ENCODE measurements at places on chromosomes 1 and 21. TPM values are rescaled to one million over a fixed set of nuclear protein-coding genes. Genes with fewer than 3 reads are reported as not detected.

Gene NCAM2
- 4.4 TPM for total RNA-seq

Gene EDN2
- total RNA-seq = not detected

Gene AMY2A
- total RNA-seq = 0.56 TPM

Gene SOAT1
- total RNA-seq = 5.6 TPM

Gene SLAMF6
- 0.10 TPM for total RNA-seq

Gene ARHGAP30
- total RNA-seq = 2.3 TPM

Gene RGS8
- total RNA-seq = 0.10 TPM

Gene L1TD1
- total RNA-seq = not detected

Gene AIRE
- total RNA-seq = not detected

Gene PRPF38B
- total RNA-seq = 12.7 TPM

Gene HCN3
- 1.5 TPM for total RNA-seq

Gene MYOC
- total RNA-seq = 7.5 TPM

Gene C1QC
- total RNA-seq = 15.9 TPM

Gene HECTD3
- 17.8 TPM for total RNA-seq

Gene GJA4
- total RNA-seq = 25.3 TPM

Gene C1orf94
- total RNA-seq = not detected

Gene GNB1
- total RNA-seq = 228 TPM

Gene SPRR1B
- not detected for total RNA-seq

Gene C1QTNF12
- 0.90 TPM for total RNA-seq

Gene CELA3B
- not detected for total RNA-seq

Gene F5
- 31.4 TPM for total RNA-seq

- DNase-seq = no peak
- H3K4me1 ChIP-seq = peaks cover 81% of the 10 kb centered on the region
- H3K27ac ChIP-seq = no peak overlapping the region
- no peaks in the 10 kb centered on the region for H3K27me3 ChIP-seq
- no peak overlapping the region for H3K4me3 ChIP-seq
- no peaks in the 10 kb centered on the region for H3K36me3 ChIP-seq
Measured at GRCh38 chr1:8667869-8668594, 149.4 kb downstream of the RERE start.

- H3K36me3 ChIP-seq = peaks cover 3% of the 10 kb centered on the region
- DNase-seq = no peak
- no peaks in the 10 kb centered on the region for H3K4me1 ChIP-seq
- H3K27ac ChIP-seq = no peak overlapping the region
- no peak overlapping the region for H3K4me3 ChIP-seq
Measured at GRCh38 chr1:219257751-219258150, 84.1 kb downstream of the LYPLAL1 start.

DNA sequence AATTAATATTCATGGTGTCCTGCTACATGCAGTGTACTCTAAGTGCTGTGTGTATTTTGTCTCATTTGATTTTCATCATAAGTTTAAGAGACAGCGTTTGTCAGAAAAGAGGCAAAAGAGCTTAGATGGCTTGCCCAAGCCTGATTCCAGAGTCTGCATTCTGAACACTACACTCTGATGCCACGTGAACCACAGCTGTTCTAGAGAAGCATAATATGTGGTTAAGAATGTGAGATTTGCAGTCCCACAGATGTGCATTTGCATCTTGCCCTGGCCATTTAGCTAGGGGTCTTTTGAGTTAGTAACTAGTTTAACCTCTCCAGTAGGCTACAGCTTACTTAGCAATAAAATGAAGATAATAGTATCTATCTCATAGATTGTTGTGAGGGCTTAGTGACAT is 9.2 kb upstream of the GADD45A start:
- H3K4me3 ChIP-seq = no peak overlapping the region
- no peaks in the 10 kb centered on the region for H3K36me3 ChIP-seq
- H3K27ac ChIP-seq = no peak overlapping the region
- no peaks in the 10 kb centered on the region for H3K27me3 ChIP-seq
- DNase-seq = no peak

GRCh38 chr1:38584448-38585355 is 274.9 kb downstream of the RRAGC start:
- H3K27ac ChIP-seq = no peak overlapping the region
- no peaks in the 10 kb centered on the region for H3K36me3 ChIP-seq
- H3K4me1 ChIP-seq = no peaks in the 10 kb centered on the region
- no peak overlapping the region for H3K4me3 ChIP-seq

GRCh38 chr1:60114745-60115318 is 41.3 kb upstream of the C1orf87 start:
- H3K36me3 ChIP-seq = no peaks in the 10 kb centered on the region
- no peaks in the 10 kb centered on the region for H3K4me1 ChIP-seq
- no peak overlapping the region for H3K27ac ChIP-seq
- H3K4me3 ChIP-seq = no peak overlapping the region

DNA sequence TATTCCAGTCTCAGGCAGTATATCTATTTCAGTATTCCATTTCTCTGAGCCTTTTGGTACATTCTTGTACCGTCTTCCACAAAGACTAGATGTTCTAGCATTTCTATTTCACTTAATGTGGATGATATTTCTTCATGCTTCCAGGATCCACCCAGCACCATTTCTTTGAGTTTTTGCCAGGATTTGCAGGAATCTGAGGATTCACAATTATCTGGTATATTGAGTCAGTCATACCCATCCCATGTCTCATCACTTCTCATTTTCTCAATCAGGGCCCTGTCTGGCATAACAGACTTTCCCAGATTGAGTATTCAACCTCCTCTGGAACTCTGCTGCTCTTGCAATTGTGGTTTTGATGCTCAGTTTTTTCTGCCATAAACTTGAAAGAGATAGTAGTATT is 20.9 kb upstream of the COL11A1 start:
- H3K27ac ChIP-seq = no peak overlapping the region
- DNase-seq = no peak
- no peaks in the 10 kb centered on the region for H3K36me3 ChIP-seq
- no peaks in the 10 kb centered on the region for H3K4me1 ChIP-seq
- no peak overlapping the region for H3K4me3 ChIP-seq

GRCh38 chr1:223770621-223771315 is 58.4 kb downstream of the CAPN2 start:
- peaks cover 11% of the 10 kb centered on the region for H3K4me1 ChIP-seq
- no peak for DNase-seq
- H3K4me3 ChIP-seq = no peak overlapping the region
- no peaks in the 10 kb centered on the region for H3K36me3 ChIP-seq

DNA sequence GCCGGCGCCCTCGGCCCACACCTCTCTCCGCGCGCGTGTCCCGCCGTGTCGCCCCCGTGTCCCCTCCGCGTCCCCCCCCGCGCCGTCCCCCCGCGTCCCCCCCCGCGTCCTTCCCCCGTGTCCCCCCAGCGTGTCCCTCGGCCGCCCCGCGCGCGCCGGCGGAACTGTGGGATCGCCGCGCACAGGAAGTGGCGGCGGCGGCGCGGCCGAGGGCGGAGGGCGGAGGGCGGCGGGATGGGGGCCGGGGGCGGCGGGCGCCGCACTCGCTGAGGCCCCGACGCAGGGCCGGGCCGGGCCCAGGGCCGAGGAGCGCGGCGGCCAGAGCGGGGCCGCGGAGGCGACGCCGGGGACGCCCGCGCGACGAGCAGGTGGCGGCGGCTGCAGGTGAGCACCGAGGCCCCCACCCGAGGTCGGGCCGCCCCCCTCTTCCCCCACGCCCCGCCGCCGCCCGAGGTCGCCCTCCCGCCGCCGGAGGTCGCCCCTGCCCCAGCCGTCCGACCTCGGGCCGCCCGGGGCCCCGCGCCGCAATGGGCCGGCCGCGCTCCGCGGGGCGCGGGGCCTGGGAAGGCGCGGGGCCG is at the start of gene AGPAT3:
TSS of gene AGPAT3 (plus strand) at position 262 of the 578 bp plus-strand sequence. CDS start 94,459 bp downstream, outside the sequence.
- peaks cover 14% of the 10 kb centered on the region for H3K36me3 ChIP-seq
- peaks cover 52% of the 10 kb centered on the region for H3K4me1 ChIP-seq
- H3K27ac ChIP-seq = peak within 1 kb of the TSS; percentile 92
- peak within 1 kb of the TSS; percentile 83 for H3K4me3 ChIP-seq
- DNase-seq = peak; percentile 45
- no peaks in the 10 kb centered on the region for H3K27me3 ChIP-seq

- H3K27ac ChIP-seq = no peak overlapping the region
- no peaks in the 10 kb centered on the region for H3K36me3 ChIP-seq
- DNase-seq = peak; percentile 65
- no peaks in the 10 kb centered on the region for H3K27me3 ChIP-seq
- peaks cover 8% of the 10 kb centered on the region for H3K4me1 ChIP-seq
- no peak overlapping the region for H3K4me3 ChIP-seq
Measured at GRCh38 chr1:3410142-3410925, 44.1 kb upstream of the ARHGEF16 start.

GRCh38 chr1:177137814-177138213 is 26.7 kb downstream of the ASTN1 start:
- no peak overlapping the region for H3K4me3 ChIP-seq
- no peak for DNase-seq
- no peaks in the 10 kb centered on the region for H3K36me3 ChIP-seq
- H3K4me1 ChIP-seq = no peaks in the 10 kb centered on the region
- no peaks in the 10 kb centered on the region for H3K27me3 ChIP-seq

DNA sequence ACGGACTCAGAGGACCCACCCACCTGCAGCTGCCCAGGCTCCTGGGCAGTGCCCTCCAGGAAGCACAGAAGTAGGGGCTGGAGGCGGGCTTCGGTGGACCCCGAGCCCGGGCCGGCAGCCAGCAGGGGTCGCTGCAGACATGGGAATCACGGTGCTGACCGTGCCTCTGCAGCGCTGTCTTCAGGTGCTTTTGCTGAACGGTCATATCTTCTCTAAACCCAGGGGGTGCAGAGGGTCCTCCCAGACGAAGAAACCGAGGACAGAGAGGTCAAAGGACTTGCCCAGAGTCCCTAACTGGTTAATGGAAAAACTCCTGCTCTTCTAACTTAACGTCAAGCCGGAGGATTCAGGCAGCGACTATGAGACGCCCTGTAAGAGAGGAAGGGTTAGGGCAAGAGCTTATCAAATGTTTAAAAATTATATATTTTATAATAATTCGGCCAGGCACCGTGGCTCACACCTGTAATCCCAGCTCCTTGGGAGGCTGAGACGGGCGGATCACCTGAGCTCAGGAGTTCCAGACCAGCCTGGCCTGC is 21.5 kb upstream of the LEFTY2 start:
- H3K4me3 ChIP-seq = no peak overlapping the region
- DNase-seq = peak; percentile 25
- no peaks in the 10 kb centered on the region for H3K36me3 ChIP-seq
- no peak overlapping the region for H3K27ac ChIP-seq
- H3K4me1 ChIP-seq = peaks cover 7% of the 10 kb centered on the region

- H3K36me3 ChIP-seq = peaks cover 85% of the 10 kb centered on the region
- H3K27ac ChIP-seq = no peak overlapping the region
- no peaks in the 10 kb centered on the region for H3K27me3 ChIP-seq
- H3K4me1 ChIP-seq = peaks cover 7% of the 10 kb centered on the region
- peak; percentile 81 for DNase-seq
- H3K4me3 ChIP-seq = no peak overlapping the region
Measured at GRCh38 chr1:41003640-41004220, 17.8 kb downstream of the SLFNL1 start.

GRCh38 chr1:151992303-151993083 is 1.2 kb downstream of the S100A10 start:
- H3K27me3 ChIP-seq = no peaks in the 10 kb centered on the region
- no peaks in the 10 kb centered on the region for H3K36me3 ChIP-seq
- H3K4me3 ChIP-seq = peak overlapping the region; percentile 97
- peak overlapping the region; percentile 96 for H3K27ac ChIP-seq

- peaks cover 26% of the 10 kb centered on the region for H3K27me3 ChIP-seq
- H3K4me1 ChIP-seq = no peaks in the 10 kb centered on the region
- H3K36me3 ChIP-seq = no peaks in the 10 kb centered on the region
- no peak overlapping the region for H3K4me3 ChIP-seq
Measured at GRCh38 chr1:50352428-50352827, 70.8 kb downstream of the DMRTA2 start.

GRCh38 chr1:216562383-216562782 is 139.1 kb upstream of the USH2A start:
- H3K36me3 ChIP-seq = no peaks in the 10 kb centered on the region
- no peak for DNase-seq
- H3K27me3 ChIP-seq = no peaks in the 10 kb centered on the region
- H3K4me3 ChIP-seq = no peak overlapping the region
- no peak overlapping the region for H3K27ac ChIP-seq

- H3K27me3 ChIP-seq = no peaks in the 10 kb centered on the region
- peak within 1 kb of the TSS; percentile 84 for H3K4me3 ChIP-seq
- peaks cover 43% of the 10 kb centered on the region for H3K4me1 ChIP-seq
Measured at GRCh38 chr1:224434691-224435317, at the start of gene WDR26. Gene WDR26 (minus strand): TSS chr1:224434797.

DNA sequence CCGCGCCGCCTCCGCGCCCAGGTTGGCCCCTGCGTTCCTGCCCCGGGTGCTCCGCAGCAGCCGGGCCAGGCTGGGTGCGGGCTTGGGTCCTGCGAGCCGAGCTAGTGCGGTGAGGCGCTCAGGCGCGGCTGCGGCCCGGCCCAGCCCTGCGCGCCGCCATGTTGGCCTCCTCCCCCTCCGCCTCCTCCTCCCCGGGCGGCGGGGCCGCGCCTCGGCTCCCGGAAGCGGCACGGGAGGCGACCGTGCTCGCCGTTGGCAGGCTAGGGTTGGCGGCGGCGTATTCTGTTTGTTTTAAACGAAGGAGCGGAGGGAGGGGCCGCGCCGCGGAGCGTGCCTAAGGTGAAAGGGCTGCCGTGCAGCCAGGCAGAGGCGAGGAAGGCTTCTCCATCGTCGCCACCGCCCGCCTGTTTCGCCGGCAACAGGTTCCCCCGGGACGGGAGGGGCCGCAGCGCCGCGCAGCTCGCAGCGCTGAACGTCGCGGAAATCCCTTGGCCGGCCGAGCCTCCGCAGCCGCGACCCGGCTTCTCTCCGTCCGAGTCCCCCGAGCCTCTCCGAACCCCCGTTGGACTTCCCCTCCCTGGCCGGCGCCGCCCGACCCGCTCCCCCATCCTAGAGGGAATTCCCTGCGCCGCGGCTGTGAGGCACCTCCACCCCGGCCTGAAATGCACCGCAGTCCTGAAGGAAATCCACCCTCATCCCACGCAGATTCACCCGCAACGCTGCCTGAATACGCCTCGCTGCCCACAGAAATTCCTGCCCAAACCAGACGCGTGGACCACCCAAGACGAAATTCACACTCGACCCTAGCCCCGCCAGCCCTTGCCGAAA is at the start of gene USP24:
TSS of gene USP24 (minus strand) at position 171 of the 828 bp plus-strand sequence. CDS start 251 bp downstream, outside the sequence.
- peak within 1 kb of the TSS; percentile 99 for H3K27ac ChIP-seq
- DNase-seq = peak; percentile 84
- no peaks in the 10 kb centered on the region for H3K36me3 ChIP-seq

All from heart right ventricle (tissue), 16 donors.